Cardiac septum (tissue), 1 donor: ENCODE measurements at places on chromosomes 11 and 22.

DNA sequence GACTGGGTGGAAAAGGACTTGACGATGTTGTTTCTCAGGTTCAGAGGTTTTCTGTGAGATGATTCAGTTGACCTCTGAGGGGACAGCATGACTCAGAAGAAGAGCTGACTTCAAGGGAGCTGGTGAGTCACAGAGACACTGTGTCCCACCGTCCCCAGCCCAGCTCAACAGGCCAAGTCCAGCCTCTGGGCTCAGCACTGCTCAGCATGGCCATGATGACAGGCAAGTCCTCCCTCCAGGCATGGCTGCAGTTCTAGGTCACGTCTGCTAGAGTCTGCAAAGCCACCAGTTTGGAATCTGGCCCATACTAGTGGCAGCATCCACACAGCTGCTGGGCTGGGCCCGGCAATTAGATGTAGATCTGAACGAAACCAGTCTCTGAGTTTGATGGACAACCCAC lies 12.9 kb downstream of the TRIM29 start:
- no peak for DNase-seq

GRCh38 chr11:92830377-92831155 lies 138.9 kb upstream of the MTNR1B start:
- no peak for DNase-seq

- DNase-seq, result no peak
These were observed 51.7 kb upstream of the PRODH start for GRCh38 chr22:18987765-18988164.

- no peak for DNase-seq
These were observed 1.5 kb downstream of the SHANK3 start for GRCh38 chr22:50674130-50674500.

- peak; percentile 75 for DNase-seq
These were observed 5.1 kb upstream of the PHLDB1 start for GRCh38 chr11:118602331-118602730.

DNA sequence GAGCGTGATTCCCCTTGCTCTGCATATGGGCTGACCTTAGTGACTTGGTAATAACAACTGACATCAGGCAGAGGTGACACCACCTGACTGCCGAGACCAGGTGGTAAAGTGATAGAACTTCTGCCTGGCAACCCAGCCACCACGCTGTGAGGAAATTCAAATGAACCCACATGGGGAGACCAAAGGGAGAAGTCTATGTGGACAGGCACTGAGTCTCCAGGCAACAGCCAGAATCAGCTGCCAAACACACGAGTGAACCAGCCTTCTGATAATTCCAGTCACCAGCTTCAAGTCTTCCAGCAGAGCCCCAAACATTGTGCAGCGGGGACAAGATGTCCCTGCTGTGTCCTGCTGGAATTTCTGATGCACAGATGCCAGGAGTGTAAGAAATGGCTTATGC lies 29.7 kb downstream of the SPATA19 start:
- no peak for DNase-seq
